ENCODE measurements at places on chromosomes 16 and 17.
A peak's percentile ranks its signal among the peaks of the same experiment; 100 is the strongest.

DNA sequence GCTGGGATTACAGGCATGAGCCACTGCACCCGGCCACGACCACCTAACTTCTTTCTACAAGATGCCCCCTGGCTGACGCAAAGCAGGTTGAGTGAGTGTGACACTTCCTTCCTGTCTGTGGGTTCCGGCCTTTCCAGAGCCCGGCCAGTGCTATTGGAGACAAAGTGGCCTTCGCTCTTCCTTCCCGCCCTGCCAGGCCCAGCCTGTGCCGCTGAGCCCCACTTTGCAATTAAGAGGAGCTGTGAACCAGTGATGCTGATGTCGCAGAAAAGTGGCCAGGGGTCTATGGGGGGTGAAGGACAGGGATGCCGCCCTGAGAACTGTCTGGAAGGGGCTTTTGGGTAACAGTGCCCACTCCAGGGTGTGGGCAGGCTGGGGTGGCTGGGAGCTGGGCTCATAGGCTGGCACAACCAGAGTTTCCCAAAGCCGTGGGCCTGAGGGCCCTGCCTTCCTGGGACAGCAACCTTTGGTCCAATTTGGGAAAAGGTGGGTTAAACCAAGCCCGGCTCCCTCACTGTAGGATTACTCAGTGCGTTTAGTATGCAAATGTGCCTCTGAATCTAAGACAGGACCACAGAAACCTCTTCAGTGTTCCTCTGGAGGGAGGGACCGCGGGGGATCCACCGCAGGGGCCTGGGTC is 174.9 kb downstream of the SEC14L1 start:
- no peak for DNase-seq

GRCh38 chr17:69607162-69607834 is 192.8 kb downstream of the MAP2K6 start:
- peak; percentile 90 for DNase-seq

- DNase-seq, result peak; percentile 60
These were observed 1.6 kb downstream of the TMC8 start for GRCh38 chr17:78132084-78132676.

- no peak for DNase-seq
These were observed 46.6 kb downstream of the MRM3 start for GRCh38 chr17:828761-829160.

- DNase-seq, result no peak
These were observed 217.8 kb downstream of the ZFHX3 start for GRCh38 chr16:72829846-72830775.
